ENCODE measurements at places on chromosomes 11 and 22. TPM values are rescaled to one million over a fixed set of nuclear protein-coding genes. Genes with fewer than 3 reads are reported as not detected.

The PGA5 gene
- not detected for total RNA-seq

The CD3E gene
- 0.07 TPM for total RNA-seq

The JHY gene
- 6.1 TPM for total RNA-seq

The ZDHHC13 gene
- 31.8 TPM for total RNA-seq

The KRTAP5-11 gene
- total RNA-seq = not detected

The FOLR2 gene
- not detected for total RNA-seq

The UCP3 gene
- 0.93 TPM for total RNA-seq

The TANGO2 gene
- 46.5 TPM for total RNA-seq

The P2RX3 gene
- total RNA-seq = not detected

The OR2AT4 gene
- total RNA-seq = not detected

The TMEM191B gene
- 0.28 TPM for total RNA-seq

The CHST1 gene
- total RNA-seq = 1.7 TPM

The UBQLNL gene
- not detected for total RNA-seq

The CBLIF gene
- total RNA-seq = not detected

The BTBD18 gene
- not detected for total RNA-seq

The APOBEC3G gene
- 4.8 TPM for total RNA-seq

The TPBGL gene
- total RNA-seq = not detected

The C22orf15 gene
- not detected for total RNA-seq

The DLG2 gene
- 0.71 TPM for total RNA-seq

The FLRT1 gene
- total RNA-seq = 0.34 TPM

The BIRC2 gene
- total RNA-seq = 79.9 TPM

The POU2F3 gene
- 0.68 TPM for total RNA-seq

The IZUMO1R gene
- total RNA-seq = not detected

The PLEKHB1 gene
- 0.21 TPM for total RNA-seq

The GPR83 gene
- total RNA-seq = 0.07 TPM

The APOA5 gene
- total RNA-seq = not detected

The GP1BB gene
- total RNA-seq = 1.9 TPM

The H19 gene
- 3.8 TPM for total RNA-seq

The SLC17A6 gene
- not detected for total RNA-seq

The MS4A4A gene
- not detected for total RNA-seq

The HSPB2 gene
- not detected for total RNA-seq

The HYLS1 gene
- 1.9 TPM for total RNA-seq

The SCGB1D2 gene
- not detected for total RNA-seq

The OR4A16 gene
- total RNA-seq = not detected

The THRSP gene
- not detected for total RNA-seq

The CATSPERZ gene
- 0.34 TPM for total RNA-seq

The SERPING1 gene
- total RNA-seq = 0.68 TPM

The UCP2 gene
- 0.34 TPM for total RNA-seq

The ADAMTS8 gene
- total RNA-seq = not detected

The SLC5A1 gene
- 1.4 TPM for total RNA-seq

The OAF gene
- total RNA-seq = 21.0 TPM

The HOATZ gene
- not detected for total RNA-seq

The PRG2 gene
- total RNA-seq = not detected

The NLRP10 gene
- total RNA-seq = 6.8 TPM

The ISX gene
- not detected for total RNA-seq

The DGCR6 gene
- 2.1 TPM for total RNA-seq

The VPS51 gene
- 97.1 TPM for total RNA-seq

The MRE11 gene
- 18.5 TPM for total RNA-seq

The RGL4 gene
- not detected for total RNA-seq
